Activated CD8-positive, alpha-beta memory T cell treated with anti-CD3 and anti-CD28 coated beads for 36 hours (primary cell): ENCODE measurements at places on chromosomes 4 and X. TPM values are rescaled to one million over a fixed set of nuclear protein-coding genes. Genes with fewer than 3 reads are reported as not detected.

Gene CAPN6
- not detected for total RNA-seq

Gene CXCL6
- total RNA-seq = not detected

Gene USP9X
- 52.0 TPM for total RNA-seq

Gene TADA2B
- total RNA-seq = 14.0 TPM

Gene PLK4
- total RNA-seq = 40.5 TPM

Gene G3BP2
- total RNA-seq = 201 TPM

Gene HSFX1
- total RNA-seq = 0.44 TPM

Gene GPR78
- not detected for total RNA-seq

Gene GRK4
- 5.3 TPM for total RNA-seq

Gene NMU
- total RNA-seq = not detected

Gene MAML3
- 0.65 TPM for total RNA-seq

Gene NDST4
- total RNA-seq = not detected

Gene USP17L25
- total RNA-seq = not detected

Gene SMIM31
- total RNA-seq = not detected

Gene RPS6KA6
- 0.38 TPM for total RNA-seq

Gene HMGN5
- 2.5 TPM for total RNA-seq
